ENCODE measurements at places on chromosomes 1 and 21.

DNA sequence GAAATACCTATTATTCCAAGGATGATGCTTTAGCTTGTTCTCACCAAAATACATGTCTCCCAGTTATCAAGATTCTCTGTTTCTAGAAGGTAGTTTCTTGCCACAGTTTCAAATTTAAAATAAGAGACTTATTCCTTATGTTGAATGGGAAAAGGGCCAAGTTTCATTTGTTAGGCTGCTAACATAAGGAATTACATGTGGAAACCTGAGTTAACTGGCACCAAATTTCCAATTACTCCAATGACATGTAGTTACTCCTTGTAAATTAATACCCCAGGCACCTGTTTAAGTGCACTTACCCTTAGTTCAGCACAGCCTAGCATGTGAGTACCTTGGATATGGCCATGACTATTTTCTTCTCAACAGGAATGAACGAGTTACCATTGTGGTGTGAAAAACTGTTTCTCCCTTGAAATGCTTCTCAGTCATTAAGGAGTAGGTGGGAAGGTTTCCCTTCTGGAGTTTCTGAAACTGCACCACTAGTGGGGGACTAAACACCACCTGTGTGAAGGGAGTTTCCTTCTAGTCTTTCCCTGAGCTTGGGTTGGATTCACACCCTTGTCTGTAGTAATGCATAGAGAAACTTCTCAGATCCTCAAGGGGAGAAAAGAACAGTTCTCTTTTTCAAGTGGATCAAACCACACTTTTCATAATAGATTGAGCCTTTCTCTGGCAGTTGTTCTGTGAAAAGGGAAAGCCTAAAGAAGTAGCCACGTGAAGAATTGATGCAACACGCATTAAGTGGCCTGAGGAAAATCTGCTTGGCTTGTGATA, 32.3 kb upstream of the LRRC8C start:
- no peak for DNase-seq

DNA sequence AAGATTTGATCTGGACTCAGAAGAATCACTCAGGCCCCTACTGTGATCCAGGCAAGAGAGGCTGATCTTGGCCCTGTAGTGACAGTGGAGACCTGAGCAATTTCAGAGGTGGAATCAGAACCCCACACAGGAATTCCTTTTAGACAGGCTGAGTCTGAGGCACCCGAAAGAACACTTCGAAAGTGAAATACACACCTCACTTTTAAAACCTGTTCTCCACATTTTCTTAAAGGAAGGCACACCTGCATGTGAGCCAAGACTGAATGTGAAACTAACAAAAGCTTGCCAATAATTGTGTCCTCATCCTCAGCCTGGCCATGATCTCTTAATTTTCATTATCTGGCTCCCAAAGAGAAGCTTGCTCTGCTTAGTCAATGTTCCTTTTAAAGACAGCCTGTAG, 32.2 kb downstream of the SIPA1L2 start:
- no peak for DNase-seq

DNA sequence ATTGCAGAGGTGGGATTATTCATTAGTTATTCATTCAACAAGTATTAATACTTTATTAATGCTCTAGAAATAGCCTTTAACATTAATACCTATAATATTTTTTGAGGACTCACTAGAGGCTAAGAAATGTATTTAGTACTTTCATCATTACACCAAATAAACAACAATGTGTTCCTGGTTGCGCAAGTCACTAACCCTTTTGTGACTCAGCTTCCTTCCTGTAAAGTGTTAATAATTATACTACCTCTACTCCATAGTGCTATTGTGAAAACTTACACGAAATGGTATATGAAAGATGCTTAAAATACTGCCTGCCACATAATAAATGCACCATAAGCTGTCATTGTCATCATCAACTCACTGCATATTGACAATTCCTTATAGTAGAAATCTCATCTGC, 431.0 kb downstream of the DPYD start:
- DNase-seq: no peak

- DNase-seq: no peak
Observed at GRCh38 chr1:107457989-107458388, 317.1 kb downstream of the NTNG1 start.

- no peak for DNase-seq
Observed at GRCh38 chr1:30140566-30140965, 582.8 kb downstream of the MATN1 start.

DNA sequence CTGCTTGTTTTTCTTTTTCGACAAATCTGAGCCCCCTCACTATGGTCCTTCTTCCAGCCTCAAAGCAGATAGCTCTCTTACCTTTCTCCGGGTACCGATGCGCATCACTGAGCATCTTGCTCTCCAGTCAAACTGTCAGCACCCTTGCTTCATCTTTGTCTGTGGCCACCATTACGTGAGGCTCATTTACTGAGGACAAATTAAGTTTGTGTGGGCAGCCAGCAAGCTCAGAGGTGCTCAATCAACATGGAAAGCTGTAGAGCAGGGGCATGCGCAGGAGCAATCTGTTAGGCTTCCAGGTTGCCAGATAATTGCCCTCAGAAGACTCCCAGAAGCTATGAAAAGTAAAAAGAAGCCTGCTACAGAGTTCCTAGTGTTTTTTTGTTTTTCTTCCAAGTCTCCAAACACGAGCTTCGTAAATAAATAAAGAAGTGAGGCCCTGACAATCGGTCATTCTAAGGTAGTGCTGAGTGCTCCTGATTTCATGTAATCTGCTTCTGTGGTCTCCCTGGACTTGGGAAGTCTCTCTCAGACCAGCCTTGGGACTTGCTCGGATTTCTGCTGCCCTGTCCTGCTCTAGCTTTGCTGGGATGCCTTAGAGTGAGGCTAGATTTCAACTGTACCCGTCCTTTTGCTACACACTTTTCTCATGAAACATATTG, 1.8 kb downstream of the C1orf53 start:
- no peak for DNase-seq

GRCh38 chr1:36352125-36352909, 28.9 kb upstream of the EVA1B start:
- no peak for DNase-seq

DNA sequence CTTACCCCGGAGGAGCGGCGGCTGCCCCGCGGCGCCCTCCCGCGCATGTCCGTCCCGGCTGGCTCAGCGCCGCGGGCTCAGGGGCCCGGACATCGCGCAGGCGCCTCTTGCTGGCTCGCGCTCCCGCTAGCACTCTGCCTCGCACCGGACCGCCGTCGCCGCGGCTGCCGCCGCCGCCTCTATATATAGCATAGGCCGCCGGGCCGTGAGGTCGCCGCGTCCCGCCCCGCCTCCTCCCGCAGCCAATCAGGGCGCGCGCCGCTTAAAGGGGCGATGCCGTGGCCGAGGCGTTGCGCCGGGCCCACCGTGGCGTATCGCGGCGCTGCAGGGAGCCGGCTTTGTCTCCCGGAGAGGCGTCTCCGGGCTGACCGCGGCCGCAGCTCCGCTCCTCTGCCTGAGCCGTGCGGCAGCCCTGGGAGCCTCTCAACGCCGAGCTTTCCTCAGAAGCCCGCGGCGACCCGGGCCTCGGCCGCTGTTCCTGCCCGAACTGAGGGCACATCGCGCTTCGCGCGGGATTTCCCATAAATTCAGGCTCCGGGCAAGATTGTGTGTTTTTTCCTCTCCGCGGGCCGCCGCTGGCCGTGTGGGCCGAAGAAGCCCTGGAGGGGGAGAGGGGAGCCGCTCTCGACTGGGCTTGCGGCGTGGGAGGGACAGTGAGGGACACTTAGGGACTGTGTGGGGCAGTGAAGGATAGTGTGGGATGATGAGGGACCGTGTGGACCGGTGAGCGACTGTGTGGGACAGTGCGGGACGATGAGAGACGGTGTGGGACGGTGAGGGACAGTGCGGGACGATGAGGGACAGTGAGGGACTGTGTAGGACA, at the start of gene ERRFI1:
Gene ERRFI1 (minus strand): TSS at position 157 of the 823 bp plus-strand sequence. CDS start 10,690 bp downstream, outside the sequence.
- DNase-seq: peak; percentile 90

DNA sequence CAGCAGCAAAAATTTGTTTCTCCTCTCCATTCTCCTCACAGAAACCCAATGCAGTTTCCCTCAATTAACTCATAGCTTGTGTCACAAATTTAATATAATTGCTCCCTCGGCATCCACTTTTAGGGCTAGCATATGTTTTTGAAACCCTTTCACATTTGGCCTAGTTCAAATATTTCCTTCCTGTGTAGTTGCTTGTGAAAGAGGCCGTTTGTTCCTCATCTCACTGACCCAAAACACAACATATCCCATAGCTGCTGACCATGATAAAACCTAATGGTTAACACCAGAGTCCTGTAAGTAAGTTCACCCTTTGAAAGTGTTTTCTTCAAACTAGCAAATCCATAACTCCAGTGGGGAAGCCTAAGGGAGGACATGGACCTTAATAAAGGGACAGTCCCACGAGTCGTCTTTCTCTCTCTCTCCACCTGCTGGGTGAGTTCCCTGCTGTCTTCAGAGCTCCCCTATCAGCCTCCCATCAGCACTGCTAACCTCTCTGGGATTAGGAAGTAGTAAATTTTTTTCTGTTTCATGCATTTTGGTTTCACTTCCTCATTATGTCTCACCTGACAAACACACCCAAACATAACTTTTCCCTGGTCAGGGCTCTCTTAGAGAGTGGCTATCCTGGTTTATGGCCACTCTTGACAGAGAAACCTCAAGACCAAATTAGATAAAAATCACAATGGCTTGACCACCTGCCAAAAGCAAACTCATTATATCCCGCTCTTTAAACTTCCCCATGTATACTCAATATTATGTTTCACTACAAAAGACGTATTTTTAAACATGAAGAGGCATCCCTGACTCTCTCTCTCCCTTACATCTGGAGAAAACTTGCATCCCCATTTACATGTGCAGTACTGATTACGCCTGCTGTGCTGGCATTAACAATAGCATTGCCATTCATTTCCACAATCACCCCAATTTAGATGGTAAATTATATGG, 177.7 kb upstream of the HP1BP3 start:
- no peak for DNase-seq

DNA sequence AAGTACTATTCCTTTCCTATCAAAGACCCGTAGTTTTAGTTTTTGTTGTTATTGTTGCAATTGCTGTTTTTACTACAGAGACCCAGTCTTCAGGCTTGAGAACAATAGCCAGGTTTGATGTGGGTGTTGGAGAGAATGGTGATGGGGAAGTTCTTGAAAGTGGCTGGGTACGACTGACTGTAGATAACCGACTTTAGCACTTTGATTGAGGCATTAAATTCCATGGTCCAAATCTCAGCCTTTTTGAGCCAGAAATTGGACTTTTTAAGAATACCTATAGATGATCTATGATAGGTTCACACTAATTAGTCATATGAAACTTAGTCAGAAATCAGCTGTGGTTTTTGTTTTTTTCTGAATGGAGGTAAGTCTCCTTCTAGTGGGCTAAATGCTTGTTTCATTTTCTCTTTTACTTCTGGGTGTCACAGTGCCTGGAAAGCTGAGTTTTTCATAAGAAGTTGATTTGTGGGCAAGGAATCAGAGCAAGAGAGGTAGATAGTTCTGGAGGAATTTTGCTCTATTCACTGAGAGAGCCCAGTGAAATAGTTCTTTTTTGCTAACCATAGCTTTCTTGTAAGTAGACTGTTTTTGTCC, 2.8 kb downstream of the PPIH start:
- DNase-seq: no peak

DNA sequence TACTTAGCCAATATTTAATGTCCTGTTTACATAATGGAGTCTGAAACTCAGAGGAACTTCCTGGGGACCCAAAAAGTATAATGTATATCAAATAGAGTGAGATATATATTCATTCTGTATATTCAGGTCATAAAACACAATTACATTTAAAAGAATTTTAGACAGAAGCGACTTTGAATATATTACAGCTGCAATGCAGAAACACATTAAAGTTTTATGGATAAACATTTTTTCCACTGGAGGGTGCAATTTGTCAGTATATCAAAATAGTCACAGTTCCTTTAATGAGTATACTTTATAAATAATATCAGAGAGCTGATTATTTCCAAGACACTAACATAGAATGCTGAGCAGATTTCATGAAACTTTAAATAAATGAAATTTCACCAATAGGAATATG, 43.9 kb upstream of the CRB1 start:
- DNase-seq: no peak

- DNase-seq: no peak
Observed at GRCh38 chr1:228088586-228089498, 6.3 kb downstream of the ARF1 start.

DNA sequence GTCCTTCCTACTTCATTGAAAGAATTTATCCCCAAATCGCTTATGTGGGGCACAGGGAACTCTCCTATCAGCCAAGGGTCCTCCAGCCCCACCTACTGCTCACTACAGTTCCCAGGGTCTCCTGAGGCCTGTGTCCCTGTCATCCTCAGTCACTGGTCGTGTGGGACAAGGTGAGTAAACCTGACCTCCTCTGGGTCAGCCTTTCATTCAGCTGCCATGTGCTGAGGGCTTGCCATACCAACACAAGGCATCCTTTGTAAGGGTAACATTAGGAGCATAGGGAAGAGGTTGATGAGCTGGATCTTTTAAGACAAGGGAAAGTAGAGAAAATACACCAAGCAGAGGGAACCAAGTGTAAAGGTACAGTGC, 11.2 kb upstream of the SNAPIN start:
- no peak for DNase-seq

DNA sequence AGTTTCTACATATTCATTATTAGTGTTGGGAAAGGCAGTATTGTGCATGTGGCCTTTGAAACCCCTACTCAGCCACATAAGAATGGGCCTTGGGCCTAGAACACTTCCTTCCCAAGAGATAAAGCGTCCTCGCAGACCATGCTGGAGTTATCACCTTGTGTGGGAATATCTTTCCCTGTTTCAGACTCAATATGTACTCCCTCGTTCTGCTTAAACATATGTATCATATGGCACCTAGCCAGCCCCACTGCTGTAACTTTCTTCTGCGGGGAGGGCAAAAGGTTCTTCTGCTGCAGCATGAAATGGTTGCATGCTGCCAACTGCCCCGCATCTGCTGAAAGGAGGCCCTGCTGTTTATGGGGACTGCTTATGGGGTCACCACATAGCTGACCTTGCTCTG, 92.0 kb downstream of the CRB1 start:
- DNase-seq: no peak

GRCh38 chr1:1019122-1019999, 559 bp upstream of the AGRN start:
- peak; percentile 81 for DNase-seq

DNA sequence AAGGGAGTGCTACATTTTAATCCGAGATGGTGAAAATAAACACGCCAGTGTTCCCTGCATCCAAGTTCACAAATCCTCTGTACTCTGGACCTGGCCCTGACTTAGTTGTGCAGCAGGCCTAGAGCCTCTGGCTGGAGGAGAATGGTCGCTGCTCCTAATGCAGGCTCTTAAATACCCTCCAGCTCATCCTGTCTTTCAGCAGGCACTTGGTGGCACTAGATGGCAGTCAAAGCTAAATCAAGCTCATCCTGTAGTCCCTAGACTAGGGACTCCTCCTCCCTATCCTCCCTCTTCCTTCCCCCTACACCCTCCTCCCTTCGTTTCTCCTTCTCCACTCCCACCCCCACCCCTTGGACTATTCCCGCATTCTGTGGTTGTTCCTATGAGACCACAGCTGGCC, 41.6 kb upstream of the MTR start:
- DNase-seq: no peak
